ENCODE measurements at places on chromosomes 3 and 15.
A peak's percentile ranks its signal among the peaks of the same experiment; 100 is the strongest.

DNA sequence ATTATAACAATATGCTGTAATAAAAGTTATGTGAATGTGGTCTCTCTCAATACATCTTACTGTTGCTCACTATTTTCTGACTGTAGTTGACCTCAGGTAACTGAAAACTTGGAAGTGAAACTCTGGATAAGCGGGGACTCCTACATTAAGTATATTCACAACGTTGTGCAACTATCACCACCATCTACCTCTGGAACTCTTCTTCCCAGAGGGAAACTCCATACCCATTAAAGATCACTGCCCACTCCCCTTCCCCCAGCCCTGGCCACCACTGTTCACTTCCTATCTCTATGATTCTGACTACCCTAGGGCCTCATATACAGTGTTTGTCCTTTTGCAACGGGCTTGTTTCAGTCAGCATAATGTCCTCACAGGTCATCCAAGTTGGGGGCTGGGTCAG, 20.7 kb downstream of the SLCO3A1 start:
- DNase-seq: no peak

DNA sequence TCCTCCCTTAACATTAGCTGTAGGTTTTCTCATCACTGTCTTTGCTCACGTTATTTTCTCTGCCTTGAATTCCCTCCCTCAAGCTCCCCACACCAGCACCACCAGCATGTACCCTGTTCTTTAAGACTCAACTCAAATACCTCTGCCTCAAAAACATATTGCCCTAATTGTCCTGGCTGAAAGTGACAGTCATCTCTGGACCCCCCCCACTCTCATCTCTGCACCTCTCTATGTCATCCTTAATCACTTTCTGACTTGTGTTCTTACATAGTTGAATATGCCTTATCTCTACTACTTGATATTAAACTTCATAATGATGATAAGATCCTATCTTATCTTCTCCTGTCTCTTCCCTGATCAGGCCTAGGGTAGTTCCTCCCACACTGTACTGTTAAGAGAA, 345.2 kb upstream of the TPRG1 start:
- DNase-seq: no peak

DNA sequence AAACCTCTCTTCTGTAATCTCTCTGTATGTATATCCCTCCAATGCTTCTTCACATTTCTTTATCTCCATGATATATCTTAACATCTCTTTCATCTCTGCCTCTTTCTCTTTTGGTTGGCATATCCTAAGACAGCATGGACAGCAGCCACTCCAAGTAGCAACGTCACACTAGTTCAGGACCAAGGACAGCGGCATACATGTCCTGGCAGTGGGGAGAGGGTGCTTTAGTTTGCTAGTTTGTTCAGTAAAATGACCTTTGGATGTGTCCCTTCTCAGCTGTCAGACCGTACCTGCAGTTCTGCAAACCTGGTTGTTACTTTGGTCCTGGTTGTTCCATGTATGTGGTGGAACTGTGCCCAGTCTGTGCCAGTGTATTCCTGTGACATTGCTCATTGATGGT, 225.6 kb upstream of the ROPN1 start:
- DNase-seq: peak; percentile 51

DNA sequence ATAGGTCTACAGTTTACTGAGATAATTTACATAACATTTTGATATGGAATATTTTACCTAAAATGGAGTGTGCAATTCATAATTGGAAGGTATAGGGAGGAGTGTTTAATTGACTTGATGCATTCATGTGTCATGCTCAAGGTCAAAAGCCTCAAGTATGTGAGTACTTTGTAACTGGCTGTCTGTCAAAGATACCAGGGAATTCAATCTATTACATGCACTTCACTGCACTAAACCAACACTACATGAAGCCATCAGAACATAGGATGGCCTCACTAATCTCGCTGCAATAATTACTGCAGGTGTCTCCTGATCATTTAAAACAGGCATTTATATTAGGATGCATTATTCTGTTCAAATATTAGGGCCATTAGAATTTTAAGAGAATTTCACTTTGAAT, 367.2 kb downstream of the CNTN4 start:
- DNase-seq: no peak

DNA sequence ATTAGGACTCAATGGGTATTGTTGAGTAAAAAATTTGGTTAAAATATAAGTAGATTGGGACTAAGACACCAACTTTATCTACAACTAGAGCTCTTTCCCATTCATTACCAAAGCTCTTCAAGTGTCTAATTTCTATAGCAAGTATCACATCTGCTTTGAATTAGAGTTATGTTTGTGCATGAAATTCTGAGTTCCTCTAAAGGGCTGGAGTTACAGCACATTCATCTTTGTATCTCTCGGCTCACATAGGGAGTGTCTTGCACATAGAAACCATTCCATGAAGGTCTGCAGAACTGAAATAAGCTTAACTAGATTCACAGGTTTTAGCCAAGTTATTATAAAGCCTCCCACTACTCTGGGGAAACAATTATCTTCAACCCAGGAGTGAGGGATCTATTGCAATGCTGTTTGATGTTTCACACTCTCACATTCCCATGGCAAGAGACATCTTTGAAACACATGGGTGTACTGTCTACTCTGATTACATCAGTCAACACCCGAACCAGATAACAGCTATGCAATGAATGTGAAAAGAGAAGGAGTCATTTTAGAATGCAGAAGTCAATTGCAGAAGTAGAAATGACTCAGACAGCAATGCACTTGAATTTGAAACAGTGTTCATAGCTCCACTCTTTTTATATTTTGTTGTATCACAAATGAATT, 93.1 kb upstream of the KBTBD8 start:
- DNase-seq: no peak

DNA sequence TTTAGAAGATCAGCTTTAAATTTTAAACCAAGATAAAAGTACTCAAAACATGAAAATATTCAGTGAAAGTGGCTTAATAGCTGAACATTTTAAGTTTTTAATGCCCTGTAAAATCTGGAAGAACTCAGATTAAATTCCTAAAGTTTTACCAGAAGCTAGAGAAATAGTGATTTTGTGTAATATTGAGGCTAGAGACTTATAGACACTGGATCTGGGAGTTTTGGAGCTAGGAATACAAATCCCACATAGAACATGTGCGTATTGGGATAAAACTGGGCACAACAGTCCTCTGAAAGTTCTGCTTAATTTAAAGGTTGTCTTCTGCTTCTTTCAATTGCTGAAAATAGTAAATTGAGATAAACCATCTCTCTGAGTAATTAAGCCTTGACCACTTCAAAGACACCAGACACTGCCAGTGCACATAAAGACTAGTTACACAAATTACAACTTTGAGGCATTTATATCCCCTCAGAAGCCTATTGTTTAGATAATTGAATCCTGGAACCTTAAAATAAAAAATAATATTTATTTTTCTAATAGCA, 1382.5 kb downstream of the OTOL1 start:
- DNase-seq: no peak

- peak; percentile 28 for DNase-seq
These were observed 315.5 kb downstream of the FHIT start for GRCh38 chr3:60935709-60936108.

DNA sequence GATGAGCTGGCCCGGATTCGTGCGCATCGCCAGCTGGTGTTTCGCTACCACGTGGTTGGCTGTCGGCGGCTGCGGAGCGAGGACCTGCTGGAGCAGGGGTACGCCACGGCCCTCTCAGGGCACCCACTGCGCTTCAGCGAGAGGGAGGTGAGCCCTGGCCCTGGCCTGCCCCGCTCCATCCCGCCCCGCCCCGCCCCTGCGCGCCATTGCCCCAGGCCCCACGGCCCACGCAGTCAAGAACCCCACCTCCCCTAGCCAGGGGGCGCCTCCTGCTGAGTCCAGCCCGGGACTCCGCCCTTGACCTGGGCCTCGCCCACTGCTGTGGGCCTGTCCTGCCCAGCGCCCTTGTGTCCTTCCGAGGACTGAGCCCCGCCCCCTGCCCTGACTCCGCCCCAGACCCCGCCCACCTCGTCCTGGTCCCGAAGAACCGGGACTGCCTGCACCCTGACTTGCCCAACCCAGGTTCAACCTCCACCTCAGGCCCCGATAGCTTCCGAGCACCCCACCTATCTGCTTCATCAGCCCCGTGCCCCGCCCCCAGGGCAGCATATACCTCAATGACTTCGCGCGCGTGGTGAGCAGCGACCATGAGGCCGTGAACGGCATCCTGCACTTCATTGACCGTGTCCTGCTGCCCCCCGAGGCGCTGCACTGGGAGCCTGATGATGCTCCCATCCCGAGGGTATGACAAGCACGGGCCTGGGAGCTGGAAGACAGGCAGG, 14.8 kb downstream of the NT5DC2 start:
- no peak for DNase-seq

DNA sequence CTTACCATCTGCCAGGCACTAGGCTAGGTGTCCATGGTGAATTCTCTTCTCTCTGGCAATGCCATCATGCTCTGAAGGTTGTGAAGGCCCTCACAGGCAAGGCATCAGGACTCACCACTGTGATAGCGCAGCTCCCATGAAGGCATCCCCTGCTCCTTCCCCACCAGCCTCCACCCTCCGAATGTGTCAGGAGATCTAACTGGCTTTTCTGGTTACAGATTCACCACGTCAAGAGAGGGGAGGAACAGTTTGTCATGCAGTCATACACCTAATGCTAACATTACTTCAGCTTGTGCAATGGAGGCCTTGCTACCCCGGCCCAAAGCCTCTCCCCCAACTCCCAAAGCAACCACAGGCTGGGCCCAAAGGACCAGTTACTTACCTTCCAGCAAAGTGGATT, 8.9 kb upstream of the CMTM8 start:
- no peak for DNase-seq

GRCh38 chr3:99825004-99825640, 7.5 kb downstream of the CMSS1 start:
- DNase-seq: no peak

- no peak for DNase-seq
These were observed 13.4 kb downstream of the FOXL2NB start for GRCh38 chr3:138960417-138960852.
